ENCODE measurements at places on chromosomes 5 and 9. TPM values are rescaled to one million over a fixed set of nuclear protein-coding genes. Genes with fewer than 3 reads are reported as not detected.

The UGCG gene
- total RNA-seq, result 21.8 TPM

DNA sequence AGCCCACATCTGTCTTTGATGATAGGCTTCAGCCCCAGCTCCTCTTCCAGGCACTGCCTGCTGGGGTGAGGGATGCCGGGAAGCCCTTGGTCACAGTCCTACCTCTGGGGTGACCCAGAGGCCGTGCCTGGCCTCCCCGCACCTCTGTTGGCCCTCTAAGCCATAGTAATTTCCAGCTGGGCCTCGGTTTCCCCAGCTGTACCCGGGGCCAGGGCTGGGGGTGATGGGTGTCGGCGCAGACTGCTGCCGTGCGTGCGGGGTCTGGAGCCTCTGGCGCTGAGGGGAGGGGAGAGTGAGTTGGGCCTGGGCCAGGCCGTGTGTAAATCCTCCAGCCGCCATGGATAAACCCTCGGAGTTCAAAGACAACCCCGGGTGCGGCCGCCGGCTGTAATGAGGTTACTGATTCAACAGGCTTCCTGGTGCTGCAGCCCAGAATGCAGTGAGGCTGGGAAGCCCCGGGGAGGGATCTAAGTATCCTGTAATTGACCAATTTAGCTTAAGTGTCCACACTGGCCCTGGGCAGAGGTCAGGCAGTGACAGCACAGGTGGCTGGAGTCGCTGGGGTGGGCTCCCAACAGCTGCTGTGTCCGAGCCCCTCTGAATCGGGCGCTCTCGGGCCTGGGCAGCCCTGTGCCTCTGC is 7.1 kb downstream of the RXRA start:
- no peak for DNase-seq

The ANKRD18A gene
- 2.0 TPM for total RNA-seq

DNA sequence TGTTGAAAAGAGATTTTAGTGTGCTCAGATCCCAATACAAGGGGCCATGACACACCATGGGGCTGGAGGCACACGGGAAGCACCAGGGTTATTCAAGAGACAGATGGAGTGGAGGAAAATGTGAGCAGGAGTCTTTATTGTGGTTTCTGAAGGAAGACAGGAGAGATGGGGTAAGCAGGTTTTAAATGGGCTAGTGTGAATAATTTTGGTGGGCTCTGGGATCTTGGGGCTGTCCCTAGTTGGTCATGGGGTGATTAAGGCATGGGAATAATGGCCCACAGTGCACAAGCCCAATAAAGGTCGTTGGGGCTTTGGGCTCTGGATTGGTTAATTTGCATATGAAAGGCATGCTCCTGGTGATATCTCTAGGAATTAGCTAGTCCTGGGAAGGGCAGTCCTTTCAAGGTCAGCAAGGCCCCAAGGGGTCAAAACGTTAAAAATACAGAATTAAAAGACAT is 3.6 kb upstream of the SCGB3A2 start:
- no peak for DNase-seq

The TSSK1B gene
- total RNA-seq, result not detected

The GMCL2 gene
- not detected for total RNA-seq

The QRFP gene
- total RNA-seq, result not detected

- DNase-seq, result no peak
Measured at GRCh38 chr9:100430286-100430940, 3.5 kb downstream of the MSANTD3 start.
